ENCODE measurements at places on chromosomes 11 and 22. TPM values are rescaled to one million over a fixed set of nuclear protein-coding genes. Genes with fewer than 3 reads are reported as not detected.
A peak's percentile ranks its signal among the peaks of the same experiment; 100 is the strongest.

- H3K27ac ChIP-seq = no peak overlapping the region
- no peak for DNase-seq
- H3K4me1 ChIP-seq = peaks cover 11% of the 10 kb centered on the region
- H3K4me3 ChIP-seq = no peak overlapping the region
Observed at GRCh38 chr22:45976254-45977002, 534 bp downstream of the WNT7B start.

DNA sequence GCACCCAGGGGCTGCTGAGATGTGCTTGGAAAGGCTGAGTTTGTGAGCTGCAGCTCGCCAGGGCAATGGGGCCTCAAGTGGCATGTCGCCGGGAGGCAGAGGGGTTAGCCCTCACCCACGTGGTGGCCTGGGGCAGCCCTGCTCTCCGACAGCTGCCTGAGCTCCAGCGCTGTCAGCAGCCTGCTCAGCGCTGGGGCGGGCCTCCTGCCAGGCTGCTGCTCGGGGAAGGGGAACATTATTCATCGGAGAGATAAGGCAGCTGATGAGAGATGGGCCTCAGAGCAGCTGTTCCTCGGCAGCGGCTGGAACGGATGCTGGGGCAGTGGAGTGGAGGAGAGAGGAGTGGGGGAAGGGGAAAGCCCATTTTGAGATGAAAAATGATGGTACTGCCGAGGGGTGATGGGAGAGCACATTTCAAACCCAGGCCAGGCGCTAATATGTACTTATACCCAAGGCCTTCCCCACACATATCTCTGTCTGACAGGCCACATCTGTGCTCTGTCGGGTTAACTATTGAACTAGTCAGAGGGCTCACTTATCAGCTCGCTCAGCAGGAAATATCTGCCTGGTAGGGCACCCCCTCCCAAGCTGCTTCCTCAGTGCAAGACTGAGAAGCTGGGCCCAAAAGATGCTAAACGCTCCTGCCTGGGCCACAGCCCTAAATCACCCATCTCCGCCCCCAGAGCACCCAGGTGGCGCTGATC, 79.5 kb downstream of the TIMP3 start:
- no peaks in the 10 kb centered on the region for H3K36me3 ChIP-seq
- H3K27me3 ChIP-seq = peaks cover 4% of the 10 kb centered on the region
- no peak overlapping the region for H3K4me3 ChIP-seq
- DNase-seq = peak; percentile 81

MB gene
- polyA plus RNA-seq = 7.2 TPM

DNA sequence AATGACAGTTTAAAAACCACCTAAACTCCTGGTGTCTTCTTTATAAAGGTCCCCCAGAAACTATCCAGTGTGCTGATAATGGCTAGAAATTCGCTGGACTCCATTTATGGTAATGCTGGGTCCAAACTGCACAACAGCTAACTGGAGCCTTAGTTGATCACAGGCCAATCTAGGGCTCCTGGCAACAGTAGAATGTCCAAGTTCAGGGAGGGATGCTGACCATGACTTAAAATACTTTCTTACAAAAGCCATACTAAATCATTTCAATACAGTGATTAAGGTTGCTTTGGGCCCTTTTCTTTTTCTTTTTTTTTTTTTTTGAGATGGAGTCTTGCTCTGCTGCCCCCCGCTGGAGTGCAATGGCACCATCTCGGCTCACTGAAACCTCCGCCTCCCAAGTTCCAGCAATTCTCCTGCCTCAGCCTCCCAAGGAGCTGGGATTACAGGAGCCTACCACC, 14.5 kb upstream of the GAB2 start:
- no peak overlapping the region for H3K4me3 ChIP-seq
- peaks cover 2% of the 10 kb centered on the region for H3K4me1 ChIP-seq
- H3K27ac ChIP-seq = no peak overlapping the region
- no peaks in the 10 kb centered on the region for H3K36me3 ChIP-seq
- H3K27me3 ChIP-seq = no peaks in the 10 kb centered on the region
- DNase-seq = no peak

GRCh38 chr11:83115551-83115950, 41.4 kb upstream of the PCF11 start:
- DNase-seq = no peak
- no peaks in the 10 kb centered on the region for H3K27me3 ChIP-seq
- no peaks in the 10 kb centered on the region for H3K36me3 ChIP-seq
- no peak overlapping the region for H3K27ac ChIP-seq

DNA sequence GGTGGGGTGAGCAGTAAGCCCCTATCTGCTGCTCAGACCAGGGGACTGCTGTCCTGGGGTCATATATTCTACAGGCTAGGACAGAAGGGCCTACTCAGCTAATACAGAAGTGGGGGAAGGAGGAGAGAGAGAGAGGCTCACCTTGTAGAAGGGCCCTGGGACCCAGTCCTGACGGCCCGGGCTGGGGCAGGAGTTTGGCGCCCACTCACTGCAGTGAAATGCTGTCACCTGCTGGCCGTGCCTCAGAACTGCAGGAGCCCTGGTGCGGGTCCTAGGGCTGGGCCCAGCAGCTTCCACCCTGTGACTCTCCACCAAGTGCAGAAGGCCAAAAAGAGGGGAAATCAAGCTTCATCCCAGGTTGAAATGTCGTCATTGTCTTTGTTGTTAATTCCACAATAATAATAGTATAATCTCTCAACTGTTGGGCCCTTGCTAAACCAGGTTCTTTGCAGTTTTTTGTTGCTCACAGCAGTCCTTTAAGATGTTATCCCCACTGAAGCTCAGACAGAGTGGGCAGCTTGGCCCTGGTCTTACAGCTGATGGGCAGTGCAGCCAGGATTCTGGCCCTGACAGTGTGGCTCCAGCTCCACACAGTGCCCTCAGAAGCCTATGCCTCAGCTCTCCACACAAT, 29.6 kb downstream of the TRIM29 start:
- peaks cover 10% of the 10 kb centered on the region for H3K4me1 ChIP-seq
- DNase-seq = no peak
- H3K4me3 ChIP-seq = no peak overlapping the region
- H3K36me3 ChIP-seq = no peaks in the 10 kb centered on the region

PATE2 gene
- polyA plus RNA-seq = 0.07 TPM

DNA sequence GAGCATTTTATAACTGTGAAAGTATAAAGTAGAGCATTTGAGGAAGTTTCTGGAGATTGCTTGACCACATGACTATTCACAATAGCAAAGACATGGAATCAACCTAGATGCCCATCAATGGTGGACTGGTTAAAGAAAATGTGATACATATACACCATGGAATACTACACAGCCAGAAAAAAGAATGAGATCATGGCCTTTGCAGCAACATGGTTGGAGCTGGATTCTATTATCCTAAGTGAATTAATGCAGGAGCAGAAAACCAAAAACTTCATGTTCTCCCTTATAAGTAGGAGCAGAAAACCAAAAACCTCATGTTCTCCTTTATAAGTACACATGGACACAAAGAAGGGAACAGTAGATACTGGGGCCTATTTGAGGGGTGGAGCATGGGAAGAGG, 30.3 kb downstream of the UVRAG start:
- no peak for DNase-seq
- H3K4me1 ChIP-seq = no peaks in the 10 kb centered on the region
- peaks cover 3% of the 10 kb centered on the region for H3K36me3 ChIP-seq
- H3K4me3 ChIP-seq = no peak overlapping the region
- no peak overlapping the region for H3K27ac ChIP-seq

GRCh38 chr22:47423861-47424820, 661.7 kb downstream of the TBC1D22A start:
- H3K4me3 ChIP-seq = no peak overlapping the region
- H3K4me1 ChIP-seq = no peaks in the 10 kb centered on the region
- no peak overlapping the region for H3K27ac ChIP-seq
- no peak for DNase-seq

GRCh38 chr11:77457340-77457739, 16.6 kb downstream of the PAK1 start:
- no peak for DNase-seq
- peaks cover 8% of the 10 kb centered on the region for H3K4me1 ChIP-seq
- H3K36me3 ChIP-seq = peaks cover under 1% of the 10 kb centered on the region
- no peak overlapping the region for H3K4me3 ChIP-seq

GRCh38 chr11:131350872-131351271, 19.5 kb upstream of the NTM start:
- H3K36me3 ChIP-seq = no peaks in the 10 kb centered on the region
- no peak overlapping the region for H3K27ac ChIP-seq
- DNase-seq = no peak

DNA sequence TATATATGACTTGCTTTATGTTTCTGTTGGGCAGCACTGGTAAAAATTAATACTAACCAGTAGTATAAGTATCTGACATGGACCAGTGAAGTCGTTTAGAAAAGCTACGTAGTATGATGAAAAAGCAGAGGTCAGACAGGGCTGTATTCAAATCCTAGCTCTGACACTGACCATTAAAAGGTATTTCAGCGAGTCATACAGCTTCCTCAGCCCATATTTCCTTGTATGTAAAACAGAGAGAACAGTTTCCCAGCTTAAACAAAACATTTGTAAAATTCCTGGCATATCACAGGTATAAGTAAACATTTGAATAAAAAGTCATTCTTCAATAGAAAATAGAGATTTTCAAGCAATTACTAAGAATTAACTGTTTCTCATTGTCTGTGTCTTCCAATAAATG, 4.2 kb downstream of the NOX4 start:
- H3K27me3 ChIP-seq = peaks cover 28% of the 10 kb centered on the region
- DNase-seq = no peak
- H3K36me3 ChIP-seq = no peaks in the 10 kb centered on the region
- H3K4me3 ChIP-seq = no peak overlapping the region

- no peak overlapping the region for H3K4me3 ChIP-seq
- H3K27ac ChIP-seq = no peak overlapping the region
- peaks cover 33% of the 10 kb centered on the region for H3K36me3 ChIP-seq
Observed at GRCh38 chr22:50248196-50249081, 2.6 kb downstream of the HDAC10 start.

GRCh38 chr11:78219493-78220217, 30.9 kb downstream of the USP35 start:
- no peak for DNase-seq
- H3K27me3 ChIP-seq = no peaks in the 10 kb centered on the region
- H3K4me3 ChIP-seq = no peak overlapping the region
- no peak overlapping the region for H3K27ac ChIP-seq
- peaks cover 67% of the 10 kb centered on the region for H3K36me3 ChIP-seq

DNA sequence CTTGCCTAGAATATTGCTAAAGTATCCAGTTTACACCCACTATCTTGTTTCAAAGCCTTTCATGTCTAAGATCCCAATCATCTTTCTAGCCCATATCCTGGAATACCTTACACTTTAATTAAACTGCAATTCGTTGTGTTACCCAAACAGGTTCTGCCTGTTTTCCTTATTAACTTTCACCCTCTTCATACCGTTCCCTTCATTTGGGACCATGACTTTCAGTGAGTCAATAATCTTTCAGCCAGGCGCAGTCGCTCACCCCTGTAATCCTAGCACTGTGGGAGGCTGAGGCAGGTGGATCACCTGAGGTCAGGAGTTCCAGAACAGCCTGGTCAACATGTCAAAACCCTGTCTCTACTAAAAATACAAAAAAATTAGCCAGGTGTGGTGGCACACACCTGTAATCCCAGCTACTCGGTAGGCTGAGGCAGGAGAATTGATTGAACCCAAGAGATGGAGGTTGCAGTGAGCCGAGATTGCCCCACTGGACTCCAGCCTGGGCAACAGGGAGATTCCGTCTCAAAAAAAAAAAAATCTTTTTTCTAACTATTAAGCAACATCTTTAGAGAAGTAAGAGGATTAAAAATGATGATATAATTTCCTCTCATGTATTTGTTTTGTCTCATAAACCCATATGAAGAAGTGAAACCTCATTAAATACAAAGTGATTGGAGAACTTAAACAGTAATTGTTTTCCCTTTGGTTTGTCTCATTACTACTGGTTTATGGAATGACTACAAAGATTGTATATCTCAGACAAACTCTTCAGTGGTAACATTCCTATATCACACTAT, 20.7 kb downstream of the DMC1 start:
- no peaks in the 10 kb centered on the region for H3K36me3 ChIP-seq
- H3K4me3 ChIP-seq = no peak overlapping the region
- H3K4me1 ChIP-seq = no peaks in the 10 kb centered on the region
- H3K27ac ChIP-seq = no peak overlapping the region
- no peak for DNase-seq
- no peaks in the 10 kb centered on the region for H3K27me3 ChIP-seq

MRGPRF gene
- 17.6 TPM for polyA plus RNA-seq

DNA sequence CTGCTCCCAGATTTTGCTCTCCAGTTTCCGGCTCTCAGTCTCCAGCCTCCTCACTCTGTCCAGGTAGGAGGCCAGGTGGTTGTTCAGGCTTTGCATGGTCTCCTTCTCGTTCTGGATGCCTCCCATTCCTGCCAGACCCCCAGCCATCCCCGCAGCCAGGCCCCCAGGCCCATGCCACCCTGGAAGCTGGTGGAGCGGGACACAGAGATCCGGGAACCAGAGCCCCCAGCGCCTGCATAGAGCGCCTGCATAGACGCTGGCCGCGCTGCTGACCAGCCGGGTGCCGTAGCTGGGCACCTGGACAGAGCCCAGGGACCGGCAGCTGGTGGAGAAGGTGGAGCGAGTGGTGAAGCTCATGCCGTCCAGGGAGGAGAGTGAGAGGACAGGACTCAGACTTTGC, 82.7 kb upstream of the LDLRAD3 start:
- H3K4me1 ChIP-seq = no peaks in the 10 kb centered on the region
- no peaks in the 10 kb centered on the region for H3K27me3 ChIP-seq
- H3K27ac ChIP-seq = no peak overlapping the region
- no peaks in the 10 kb centered on the region for H3K36me3 ChIP-seq

- no peak overlapping the region for H3K4me3 ChIP-seq
- H3K4me1 ChIP-seq = peaks cover 4% of the 10 kb centered on the region
- no peaks in the 10 kb centered on the region for H3K27me3 ChIP-seq
- DNase-seq = no peak
- H3K27ac ChIP-seq = no peak overlapping the region
Observed at GRCh38 chr22:27690599-27690998, 111.0 kb downstream of the MN1 start.

- no peaks in the 10 kb centered on the region for H3K36me3 ChIP-seq
- DNase-seq = no peak
- H3K27me3 ChIP-seq = no peaks in the 10 kb centered on the region
Observed at GRCh38 chr11:22728600-22729389, 62.4 kb downstream of the GAS2 start.

SLC15A3 gene
- 19.8 TPM for polyA plus RNA-seq

SLC37A2 gene
- polyA plus RNA-seq = 91.1 TPM

- peak overlapping the region; percentile 39 for H3K27ac ChIP-seq
- no peak for DNase-seq
- H3K4me1 ChIP-seq = peaks cover 10% of the 10 kb centered on the region
- peaks cover 22% of the 10 kb centered on the region for H3K27me3 ChIP-seq
- H3K36me3 ChIP-seq = no peaks in the 10 kb centered on the region
Observed at GRCh38 chr22:41557401-41558240, 3.2 kb upstream of the CSDC2 start.

Data from large intestine (tissue), 12 donors.